ENCODE measurements at places on chromosomes 11 and 22.

- no peak for DNase-seq
These were observed 11.8 kb downstream of the SAMM50 start for GRCh38 chr22:43967069-43967468.

- DNase-seq: no peak
These were observed 3.4 kb upstream of the WBP2NL start for GRCh38 chr22:41995211-41995610.

- DNase-seq: no peak
These were observed 12.3 kb downstream of the LARGE2 start for GRCh38 chr11:45934580-45935318.

- no peak for DNase-seq
These were observed 88.3 kb downstream of the AMOTL1 start for GRCh38 chr11:94856443-94856842.

- no peak for DNase-seq
These were observed 550.5 kb downstream of the MIAT start for GRCh38 chr22:27207907-27208306.
